ENCODE measurements at places on chromosomes 13 and 19.

- peak; percentile 16 for DNase-seq
Observed at GRCh38 chr19:57803594-57804325, 11.0 kb downstream of the ZNF552 start.

DNA sequence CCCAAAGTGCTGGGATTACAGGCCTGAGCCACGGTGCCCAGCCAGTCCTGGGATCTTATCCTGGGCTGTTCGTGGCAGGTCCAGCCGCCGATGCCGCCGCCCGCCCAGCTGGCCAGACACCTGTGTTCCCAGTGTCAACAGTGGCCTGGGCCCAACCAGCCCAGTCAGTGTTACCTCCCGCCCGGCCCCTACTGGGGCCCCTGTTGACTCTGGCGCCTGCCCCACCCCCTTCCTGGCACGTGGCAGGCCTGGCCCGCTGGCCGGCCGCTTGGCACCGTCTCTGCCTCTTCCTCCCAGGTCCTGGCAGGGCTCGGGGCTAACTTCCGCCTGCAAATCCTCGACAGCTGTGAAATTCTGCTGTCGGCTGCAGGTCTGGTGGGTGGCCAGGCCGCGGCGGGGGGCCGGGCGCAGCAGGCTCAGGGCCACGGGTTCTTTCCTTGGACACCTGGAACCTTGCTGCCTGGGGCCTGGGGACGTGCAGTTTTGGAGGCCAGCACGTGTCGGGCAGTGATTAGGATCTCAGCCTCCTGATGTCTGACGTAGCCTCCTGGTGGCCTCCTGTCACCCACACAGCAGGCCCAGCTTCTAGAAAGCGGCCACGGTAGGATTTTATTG, 9.1 kb downstream of the ARID3A start:
- peak; percentile 49 for DNase-seq

DNA sequence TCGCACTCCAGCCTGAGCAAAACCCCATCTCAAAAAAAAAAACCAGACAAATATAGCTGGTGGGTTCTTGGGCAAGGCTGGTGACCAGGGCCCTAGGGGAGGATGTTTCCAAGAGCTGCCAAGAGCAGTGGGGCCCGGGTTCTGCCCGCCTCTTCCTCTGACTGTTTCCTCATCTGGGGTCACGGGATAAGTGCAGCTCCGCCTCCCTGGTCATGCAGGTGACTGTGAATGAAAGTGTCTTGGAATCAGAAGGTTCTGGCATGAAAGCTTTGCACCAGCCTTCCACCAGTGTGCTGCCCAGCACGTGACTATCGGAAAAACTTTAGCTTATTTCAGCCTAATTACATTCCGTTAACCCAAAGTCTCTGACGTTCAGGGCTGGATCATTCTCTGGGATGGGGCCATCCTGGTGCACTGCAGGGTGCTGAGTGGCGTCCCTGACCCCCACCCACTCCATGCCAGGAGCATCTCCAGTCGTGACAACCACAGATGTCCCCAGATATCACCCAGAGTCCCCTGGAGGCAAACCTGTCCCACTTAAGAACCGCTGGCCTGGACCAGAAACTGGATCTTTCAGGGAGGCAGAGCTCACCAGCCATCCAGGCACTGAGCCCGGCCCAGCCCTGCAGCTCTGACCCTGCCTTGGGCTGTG, 85.6 kb downstream of the GNG7 start:
- DNase-seq: peak; percentile 69

DNA sequence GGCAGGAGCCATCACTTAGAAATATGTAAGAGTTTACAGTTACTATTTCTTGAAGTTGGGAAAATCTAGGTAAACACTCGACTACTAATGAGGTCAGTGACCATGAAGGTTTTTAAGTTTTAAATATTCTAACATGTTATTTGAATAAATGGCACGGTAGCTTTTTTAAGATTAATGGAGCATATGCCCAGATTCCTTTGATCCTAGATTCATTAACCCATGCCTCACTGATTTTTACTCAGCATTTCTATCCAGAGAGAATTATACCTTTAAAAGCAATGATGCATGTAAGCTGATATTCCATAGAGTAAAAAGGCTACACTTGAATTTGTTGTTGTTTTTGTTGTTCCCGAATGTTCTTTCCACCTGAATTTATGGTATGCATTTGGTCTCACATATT, 541.4 kb downstream of the DACH1 start:
- no peak for DNase-seq

- DNase-seq: peak; percentile 24
Observed at GRCh38 chr19:6260912-6261650, 18.7 kb downstream of the MLLT1 start.

DNA sequence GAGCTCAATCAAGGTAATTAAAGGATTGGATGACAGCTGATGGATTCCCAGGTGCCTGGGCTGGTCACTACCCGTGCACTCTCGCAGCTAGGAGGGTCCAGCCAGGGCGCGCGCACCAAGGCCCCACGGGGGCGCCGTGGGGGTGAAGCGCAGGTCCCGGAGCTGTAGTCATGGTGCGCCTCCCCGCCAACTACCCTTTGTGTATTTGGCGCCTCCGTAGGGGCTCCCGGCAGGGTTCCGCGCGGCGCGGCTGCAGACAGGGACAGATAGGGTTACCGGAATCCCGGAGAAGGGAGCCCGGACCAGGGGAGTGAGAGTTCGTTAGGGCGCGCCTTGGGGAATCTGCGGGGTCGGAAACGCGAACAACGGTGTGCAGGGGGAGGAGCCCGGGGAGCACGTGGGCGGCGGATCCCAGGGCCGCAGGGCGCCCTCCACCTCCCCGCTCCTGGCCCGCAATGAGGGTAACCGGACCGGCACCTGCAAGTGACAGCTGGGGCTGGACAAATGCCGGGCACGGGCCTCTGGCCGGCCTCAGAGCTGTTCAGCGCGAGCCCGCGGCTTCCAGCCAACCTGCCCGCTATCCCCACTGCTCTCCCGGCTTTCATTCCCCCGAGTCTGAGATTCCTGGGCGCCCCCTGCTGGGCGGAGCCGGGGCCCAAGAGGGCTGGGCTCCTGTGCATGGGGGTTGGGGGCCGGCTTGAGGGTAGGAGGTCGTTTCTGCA, 3.4 kb upstream of the PRAM1 start:
- peak; percentile 64 for DNase-seq

DNA sequence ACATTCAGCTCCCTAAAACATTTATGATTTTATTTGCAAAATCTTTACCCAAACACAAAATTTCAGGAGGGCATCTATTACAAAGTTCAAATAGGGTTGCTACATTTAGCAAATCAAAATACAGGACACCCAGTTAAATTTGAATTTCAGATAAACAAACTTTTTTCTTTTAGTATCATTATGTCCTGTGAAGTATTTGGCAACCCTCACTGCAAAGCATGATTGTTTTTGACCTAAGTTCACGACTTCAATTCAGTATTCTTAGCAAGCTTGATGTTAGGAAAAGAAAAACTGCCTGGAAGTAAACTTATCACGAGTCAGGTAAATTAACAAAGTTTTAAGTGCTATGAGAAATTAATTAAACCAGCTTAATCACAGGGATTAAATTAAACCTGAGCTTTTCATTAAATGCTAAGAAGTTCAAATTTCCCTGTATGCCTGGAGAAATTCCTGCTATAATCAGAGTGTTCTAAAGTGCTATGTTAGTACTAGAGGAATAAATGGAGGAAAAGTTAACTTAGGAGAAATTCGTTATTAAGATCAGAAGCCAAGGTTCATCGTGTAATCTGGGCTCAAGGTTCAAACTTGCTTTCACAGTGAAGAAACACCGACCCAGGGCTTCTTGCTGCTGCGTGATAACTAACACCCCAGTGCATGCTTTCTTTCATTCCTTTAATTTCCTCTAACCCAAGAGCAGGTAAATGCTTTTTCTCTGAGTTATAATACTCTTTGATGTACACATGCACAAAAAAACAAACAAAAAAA, 298.1 kb downstream of the FOXO1 start:
- DNase-seq: no peak

- DNase-seq: peak; percentile 68
Observed at GRCh38 chr13:32639502-32640105, 53.4 kb downstream of the PDS5B start.

DNA sequence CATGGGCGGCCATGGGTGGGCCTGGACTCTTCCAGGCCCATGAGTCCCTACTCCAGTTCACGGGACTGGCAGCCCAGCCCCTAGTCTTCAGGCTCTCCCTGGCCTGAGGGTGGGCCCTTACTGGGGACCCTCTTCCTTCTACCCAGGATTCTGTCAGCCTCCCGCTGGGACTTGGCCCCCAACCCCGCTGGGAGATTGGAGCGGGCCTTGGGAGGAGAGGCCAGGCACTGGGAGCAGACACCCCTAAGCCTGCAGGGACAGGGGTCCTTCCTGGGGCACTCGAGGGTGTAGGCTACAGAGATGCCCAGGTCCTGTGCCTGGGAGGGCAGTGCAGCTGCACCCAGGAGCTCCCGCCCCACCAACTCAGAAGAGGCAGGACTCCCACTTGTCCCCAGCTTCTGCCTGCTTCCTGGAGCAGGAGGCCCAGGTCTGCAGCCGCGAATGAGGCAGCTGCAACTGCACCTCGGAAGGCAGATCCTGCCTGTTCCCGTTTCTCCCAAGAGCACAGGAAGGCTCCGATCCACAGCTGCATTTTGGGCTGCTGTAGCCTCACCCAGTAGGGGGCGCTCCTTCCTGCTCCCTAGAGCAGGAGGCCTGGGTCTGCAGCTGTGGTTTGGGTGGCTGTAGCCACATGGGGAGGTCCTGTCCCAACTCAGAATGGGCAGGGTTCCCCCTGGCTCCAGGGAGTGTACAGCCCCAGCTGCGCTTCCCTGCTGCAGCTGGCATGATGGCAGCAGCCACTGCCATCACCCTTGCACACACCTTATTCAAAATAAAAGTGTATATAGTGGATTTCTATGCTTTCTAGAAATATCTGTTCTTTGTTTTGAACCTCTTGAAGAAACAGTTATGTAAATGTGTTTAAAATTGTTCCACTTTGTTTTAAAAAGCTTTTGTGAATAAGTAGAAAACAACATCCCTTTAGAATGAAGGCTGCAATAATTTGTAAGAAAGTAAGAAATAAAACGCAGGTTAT, 46.8 kb downstream of the TEX26 start:
- peak; percentile 30 for DNase-seq

GRCh38 chr13:64305246-64305645, 2889.6 kb upstream of the PCDH20 start:
- DNase-seq: no peak

DNA sequence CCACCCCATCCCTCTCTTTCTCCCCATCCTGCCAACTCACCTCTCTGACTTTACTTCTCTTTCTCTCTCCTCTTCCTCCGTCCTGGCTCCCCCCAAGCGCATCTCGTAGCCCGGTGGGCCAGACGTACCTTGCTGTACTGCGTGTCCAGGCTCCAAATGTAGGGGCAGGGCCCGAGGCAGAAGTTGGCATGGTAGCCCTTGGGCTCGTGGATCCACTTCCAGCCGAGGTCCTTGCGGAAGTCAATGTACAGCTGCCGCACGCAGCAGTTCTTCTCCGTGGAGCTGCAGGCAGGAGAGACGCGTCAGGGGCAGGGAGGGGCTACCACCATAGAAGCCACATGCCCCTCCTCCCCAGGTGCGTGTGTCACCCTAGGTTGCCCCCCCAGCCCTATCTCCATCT, 21.7 kb downstream of the TGFB1 start:
- DNase-seq: no peak

- DNase-seq: peak; percentile 85
Observed at GRCh38 chr13:31982540-31982939, 49.0 kb upstream of the FRY start.

DNA sequence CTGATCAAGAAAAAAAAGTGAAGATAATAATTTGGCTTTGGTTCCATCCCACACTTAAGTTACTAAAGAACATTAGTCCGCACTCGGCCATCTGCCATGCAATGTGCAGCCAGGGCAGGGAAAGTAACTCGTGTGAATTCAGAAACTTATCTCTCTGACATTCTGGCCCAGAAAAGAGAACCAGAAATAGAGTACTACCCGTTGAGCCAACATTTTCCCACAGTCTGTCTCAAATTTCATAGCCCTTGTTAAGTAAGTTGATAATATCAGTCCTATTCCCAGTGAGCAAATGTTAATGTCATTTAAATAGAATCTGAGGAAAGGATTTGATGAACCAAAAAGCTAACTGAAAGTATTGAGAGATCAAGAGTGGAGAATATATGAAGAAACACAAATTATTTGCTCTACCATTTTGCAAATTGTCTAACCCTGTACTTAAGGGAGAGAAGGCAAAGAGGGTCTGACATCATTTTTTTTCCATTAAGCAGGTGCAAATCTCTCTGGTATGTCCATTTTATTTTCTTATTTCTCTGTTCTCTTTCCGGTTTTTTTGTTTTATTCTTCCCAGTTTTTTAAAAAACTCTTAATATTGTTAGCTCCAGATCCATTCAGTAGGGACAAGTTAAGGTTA, 156.3 kb downstream of the NDFIP2 start:
- DNase-seq: no peak

DNA sequence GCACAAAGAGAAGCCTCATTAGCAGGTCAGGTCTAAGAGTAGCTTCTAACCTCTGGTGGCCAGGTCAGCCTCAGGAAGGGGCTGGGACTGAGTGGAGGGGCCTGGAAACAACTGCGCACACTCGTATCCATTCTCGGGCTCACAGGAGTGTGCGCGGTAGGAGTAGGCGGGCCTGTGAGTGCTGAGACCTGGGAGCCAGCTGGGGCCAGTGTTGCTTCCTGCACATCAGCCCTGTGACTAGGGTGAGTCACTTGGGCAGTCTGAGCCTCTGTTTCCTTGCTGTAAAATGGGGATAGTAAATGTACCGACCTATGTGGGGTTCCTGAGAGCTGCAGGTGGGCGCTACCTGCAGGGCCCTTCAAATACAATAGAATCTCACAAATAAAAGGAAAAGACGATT, 26.9 kb downstream of the SIN3B start:
- DNase-seq: no peak

GRCh38 chr19:44824761-44825160, 15.9 kb downstream of the BCAM start:
- no peak for DNase-seq

GRCh38 chr13:33186861-33187291, 98.7 kb downstream of the STARD13 start:
- no peak for DNase-seq

GRCh38 chr13:53151336-53152056, 122.9 kb downstream of the OLFM4 start:
- peak; percentile 62 for DNase-seq

DNA sequence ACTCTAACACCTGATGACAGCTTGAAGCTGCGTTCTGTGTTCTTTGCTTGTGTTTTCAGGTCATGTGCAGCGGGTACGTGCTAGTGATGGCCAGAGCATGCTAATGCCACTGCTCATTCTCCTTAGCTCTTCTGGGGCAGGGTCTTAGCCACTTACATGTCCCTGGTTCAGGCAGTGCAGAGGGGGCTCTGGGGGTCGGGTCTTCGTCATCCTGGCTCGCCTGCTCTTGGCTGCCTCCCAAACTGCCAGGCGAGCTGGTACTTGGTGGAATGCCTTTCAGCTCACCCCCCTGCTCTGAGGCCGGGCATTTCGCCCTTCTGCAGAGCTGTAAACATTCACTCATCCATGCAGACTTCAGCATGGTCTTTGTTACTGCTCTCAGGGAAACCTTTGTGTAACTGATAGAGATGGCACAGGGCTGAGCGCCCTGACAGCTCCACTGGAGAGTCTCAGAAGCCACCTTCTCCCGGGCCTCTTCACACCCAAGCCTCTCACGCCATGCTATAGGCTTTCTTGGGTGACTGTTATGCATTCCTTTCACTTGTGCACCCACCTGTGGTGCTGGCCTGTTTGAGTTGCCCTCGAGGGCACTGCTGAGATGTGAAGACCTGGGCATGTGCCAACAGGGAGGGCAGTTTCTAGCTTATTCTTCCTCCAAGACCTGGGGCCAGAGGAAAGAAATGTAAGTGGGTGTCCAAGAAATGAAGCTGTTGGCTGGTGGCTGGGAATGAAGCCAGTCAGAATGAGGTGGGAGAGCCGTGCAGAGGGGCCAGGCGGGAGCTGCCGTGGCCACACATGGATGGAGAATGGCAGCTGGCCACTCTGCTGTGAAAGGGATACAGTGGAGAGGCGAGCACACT, 24.4 kb downstream of the FAM124A start:
- DNase-seq: no peak

GRCh38 chr13:30866677-30867076, 39.4 kb upstream of the MEDAG start:
- no peak for DNase-seq

All from inflammatory macrophage treated with lipopolysaccharide for 1 hour (primary cell).